ENCODE measurements at places on chromosomes 2 and 18.

GRCh38 chr2:396903-397302 is 109.0 kb upstream of the ALKAL2 start:
- no peak for DNase-seq

DNA sequence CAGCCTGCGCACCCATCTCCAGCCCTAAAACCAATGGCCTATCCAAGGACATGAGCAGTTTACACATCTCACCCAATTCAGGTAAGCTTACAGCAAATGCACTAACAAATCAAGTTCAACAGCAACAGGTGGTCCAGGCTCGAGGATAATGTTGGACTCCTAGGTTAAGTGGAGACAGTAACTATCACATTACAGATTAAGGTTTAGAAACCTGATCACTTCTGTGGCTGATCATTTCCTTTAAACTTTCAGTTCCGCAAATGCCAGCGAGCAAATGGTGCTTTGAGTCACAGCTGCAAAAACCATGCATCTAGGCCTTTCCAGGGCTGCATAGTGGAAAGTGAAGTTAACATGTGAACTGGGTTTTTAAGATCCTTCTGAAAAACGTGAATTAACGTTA is 259.4 kb downstream of the GBX2 start:
- peak; percentile 20 for DNase-seq

DNA sequence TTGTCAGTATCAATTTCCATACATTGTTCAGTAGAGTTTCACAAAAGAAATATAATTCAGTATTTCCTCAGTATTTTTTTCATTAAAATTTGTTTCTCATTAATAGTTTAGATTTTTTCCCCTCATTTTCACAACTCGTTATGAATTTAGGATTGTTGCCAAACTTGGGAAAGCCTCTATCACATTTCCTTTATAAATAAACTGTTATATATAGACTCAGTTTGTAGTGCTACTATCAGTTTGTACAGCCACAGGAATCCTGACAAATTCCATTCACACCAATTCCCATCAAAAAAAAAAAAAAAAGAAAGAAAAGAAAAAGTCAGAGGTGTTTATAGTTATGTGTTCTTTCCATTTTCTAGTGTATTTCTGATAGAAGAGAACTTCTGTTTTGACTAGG is 123.3 kb upstream of the DCC start:
- DNase-seq, result no peak

- no peak for DNase-seq
Measured at GRCh38 chr2:52710810-52711618, 1056.6 kb upstream of the CHAC2 start.

DNA sequence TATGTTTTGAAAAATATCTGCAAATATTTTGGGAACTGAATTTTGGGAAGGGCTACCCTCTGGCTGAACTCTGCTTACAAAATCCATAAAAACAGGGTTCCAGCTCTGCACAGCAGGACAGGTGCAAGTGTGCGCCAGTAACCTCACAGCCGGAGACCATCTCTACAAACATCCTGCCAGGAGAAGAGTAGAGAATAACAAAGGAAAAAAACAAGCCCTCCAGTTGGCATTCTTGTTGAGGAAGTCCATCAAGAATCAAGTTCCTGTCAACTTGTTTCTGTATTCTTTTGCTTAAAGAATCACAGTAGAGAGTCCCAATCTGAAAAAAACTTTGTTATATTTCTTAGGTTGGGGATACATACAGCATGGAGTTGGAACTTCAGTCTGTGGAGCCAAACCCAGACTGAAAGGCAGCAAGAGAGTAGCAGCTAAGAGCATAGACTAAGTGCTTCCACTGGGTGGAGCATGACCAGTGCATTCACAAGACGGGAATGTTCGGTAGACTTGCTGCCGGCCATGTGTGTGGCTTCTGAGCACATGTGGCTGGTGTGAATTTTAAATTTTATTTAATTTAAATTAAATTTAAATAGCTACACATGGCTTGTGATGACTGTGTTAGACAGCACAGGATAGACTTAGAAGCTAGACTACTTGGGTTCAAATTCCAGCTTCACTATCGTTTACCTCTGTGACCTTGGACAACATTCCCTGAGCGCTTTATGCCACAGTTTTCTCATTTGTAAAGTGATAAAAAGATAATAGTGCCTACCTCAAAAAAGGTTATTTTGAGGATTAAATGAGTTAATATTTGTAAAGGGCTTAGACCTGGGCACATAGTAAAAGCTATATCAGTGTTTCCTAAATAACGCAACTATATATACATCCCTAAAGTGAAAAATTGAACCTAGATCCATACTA is 41.9 kb downstream of the SPTBN1 start:
- peak; percentile 3 for DNase-seq

- no peak for DNase-seq
Measured at GRCh38 chr2:132540166-132540565, 123.6 kb downstream of the GPR39 start.
